ENCODE measurements at places on chromosomes 16 and 17.

GRCh38 chr17:50967795-50968194 is 101.6 kb upstream of the TOB1 start:
- no peak for DNase-seq

- no peak for DNase-seq
Measured at GRCh38 chr16:88993166-88993761, 16.3 kb upstream of the CBFA2T3 start.

GRCh38 chr17:45977976-45978626 is 20.9 kb upstream of the STH start:
- no peak for DNase-seq

DNA sequence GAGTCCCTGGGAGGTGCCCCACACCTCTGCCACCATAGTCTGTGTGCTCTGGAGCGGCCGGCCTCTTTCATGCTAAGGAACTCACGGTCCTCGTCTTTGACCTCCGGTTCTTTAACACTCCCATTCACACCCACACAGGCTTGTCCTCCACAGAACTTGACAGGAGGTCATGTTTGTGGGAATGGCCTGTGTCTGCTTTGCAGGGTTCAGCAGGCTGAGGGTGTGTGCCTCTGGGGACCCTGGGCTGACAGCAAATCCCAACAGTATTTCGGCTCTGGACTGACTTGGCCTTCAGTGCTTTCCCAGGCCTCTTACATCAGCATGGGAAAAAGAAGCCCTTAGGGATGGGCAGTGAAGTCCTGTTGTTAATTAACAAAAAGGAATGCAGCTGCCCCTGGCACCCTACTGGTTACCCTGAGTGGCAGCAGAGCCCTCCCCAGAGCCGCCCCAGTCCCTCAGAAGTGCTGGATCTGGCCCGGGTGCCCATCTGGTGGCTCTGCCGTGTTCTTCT is 35.4 kb upstream of the ADORA2B start:
- DNase-seq = no peak

DNA sequence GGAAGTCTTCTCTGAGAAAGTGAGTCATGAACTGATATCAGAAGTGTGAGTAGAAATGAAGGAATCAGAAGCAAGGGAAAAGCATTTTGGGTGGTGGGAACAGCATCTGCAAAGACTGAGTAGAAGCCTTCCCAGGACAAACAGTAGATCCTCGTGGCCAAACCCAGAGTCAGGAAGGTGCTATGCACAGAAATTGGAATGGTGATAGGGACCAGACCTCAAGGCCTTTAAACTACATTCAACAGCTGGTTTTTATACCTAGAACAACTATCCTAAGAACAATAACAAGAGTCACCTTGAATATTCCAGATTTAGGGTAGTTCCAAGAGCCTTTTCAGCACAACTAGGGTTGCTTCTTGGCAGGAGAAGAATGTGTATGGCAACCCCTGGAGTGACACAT is 15.3 kb downstream of the ABAT start:
- no peak for DNase-seq

DNA sequence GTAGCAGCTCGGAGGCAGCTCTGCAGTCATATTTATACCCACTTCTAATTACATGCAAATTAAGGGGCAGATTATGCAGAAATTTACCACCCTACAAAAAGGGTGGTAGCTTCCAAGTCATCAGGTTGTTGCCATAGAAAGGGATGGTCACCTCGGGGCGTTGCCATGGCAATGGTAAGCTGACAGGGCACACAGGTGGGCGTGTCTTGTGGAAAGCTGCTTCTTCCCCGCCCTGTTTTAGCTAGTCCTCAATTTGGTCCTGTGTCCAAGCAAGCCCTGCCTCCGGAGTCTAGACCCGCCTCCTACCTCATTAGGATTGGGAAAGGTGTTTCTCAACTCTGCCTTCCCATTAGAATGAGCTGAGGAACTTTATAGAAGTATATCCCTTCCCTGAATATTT is 98.7 kb downstream of the HS3ST2 start:
- DNase-seq = no peak

GRCh38 chr16:23710008-23710407 is 3.0 kb downstream of the ERN2 start:
- DNase-seq = no peak

GRCh38 chr16:50550866-50551641 is 2.9 kb downstream of the NKD1 start:
- no peak for DNase-seq

DNA sequence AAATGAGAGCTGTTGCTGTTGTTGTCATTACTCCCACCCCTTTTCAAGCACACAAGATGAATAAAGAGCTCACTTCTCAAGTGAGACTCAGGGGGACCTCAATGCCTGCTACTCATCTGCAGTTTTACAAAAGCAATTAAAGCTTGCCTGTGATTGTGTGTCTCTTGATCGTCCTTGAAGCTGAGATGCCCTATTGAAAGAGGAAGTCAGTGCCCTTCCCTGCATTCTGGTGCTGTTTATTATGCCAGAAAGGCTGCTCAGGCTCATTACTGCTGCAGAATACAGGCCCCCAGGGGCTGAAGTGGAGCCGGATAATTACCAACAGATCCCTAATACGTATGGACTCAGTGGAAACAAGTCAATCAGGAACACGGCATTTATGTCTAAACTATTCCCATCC is 147.2 kb downstream of the HS3ST2 start:
- DNase-seq = no peak

- DNase-seq = no peak
Measured at GRCh38 chr17:27216836-27217235, 77.1 kb upstream of the WSB1 start.

DNA sequence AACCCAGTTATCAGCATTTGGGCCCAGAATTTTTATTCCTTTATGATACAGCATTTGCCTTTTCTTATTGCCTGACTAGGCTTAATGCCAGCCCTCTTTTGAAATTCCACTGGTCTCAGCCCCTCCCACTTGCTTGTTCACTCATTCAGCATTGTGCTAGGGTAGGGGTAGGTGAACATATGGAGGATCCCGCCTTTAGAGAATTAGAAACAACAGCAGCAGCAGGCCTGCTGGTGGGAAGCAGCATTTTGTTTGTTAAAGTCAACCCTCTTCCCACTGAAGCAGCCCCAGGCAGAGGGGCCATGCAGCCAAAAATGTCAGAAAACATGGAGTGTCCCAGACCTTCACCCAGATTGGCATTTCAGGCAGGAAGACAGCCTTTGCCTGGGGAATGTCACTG is 1355.2 kb downstream of the CDH8 start:
- no peak for DNase-seq

GRCh38 chr17:44602970-44603369 is 45.7 kb downstream of the FZD2 start:
- no peak for DNase-seq

DNA sequence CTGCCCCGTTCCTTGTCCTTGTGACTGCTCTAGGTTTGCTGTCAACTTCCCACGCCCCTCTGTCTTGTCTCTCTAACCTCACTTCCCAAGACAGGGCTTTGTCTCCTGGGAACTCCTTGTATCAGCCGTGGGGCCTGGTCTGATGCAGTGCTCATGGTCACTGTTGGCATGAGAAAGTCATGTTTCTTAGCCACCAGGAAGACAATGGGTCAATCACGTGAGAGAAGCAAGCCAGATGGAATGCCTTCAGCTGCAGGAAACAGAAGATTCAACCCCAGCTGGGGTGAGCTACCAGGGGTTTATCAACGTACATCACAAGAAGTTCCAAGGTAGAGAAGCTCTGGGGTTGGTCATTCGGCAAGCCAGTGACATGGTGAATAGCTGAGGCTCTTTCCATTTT is 116.6 kb downstream of the IRF8 start:
- DNase-seq = no peak

DNA sequence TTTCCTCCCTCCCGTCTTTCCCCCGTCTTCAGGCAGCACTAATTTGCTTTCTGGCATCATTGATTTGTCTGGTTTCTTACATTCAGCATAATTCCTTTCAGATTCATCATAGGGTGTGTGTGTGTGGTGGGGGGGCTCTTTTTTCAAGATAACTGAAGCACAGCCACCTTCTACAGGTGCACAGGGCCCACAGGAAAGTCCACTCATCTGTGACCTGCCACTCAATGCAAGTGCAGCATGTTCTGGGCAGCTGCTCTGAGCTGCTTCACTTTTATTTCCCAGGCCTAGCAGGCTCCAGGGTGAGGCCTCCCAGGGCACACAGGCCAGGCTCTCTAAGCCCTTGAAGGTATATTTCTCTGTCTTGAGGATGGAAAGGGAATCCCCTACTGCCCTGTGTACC is 35.2 kb upstream of the MYH10 start:
- no peak for DNase-seq
